ENCODE measurements at places on chromosomes 13 and 19.
A peak's percentile ranks its signal among the peaks of the same experiment; 100 is the strongest.

- no peak for DNase-seq
These were observed 24.1 kb upstream of the CASP14 start for GRCh38 chr19:15025217-15025616.

DNA sequence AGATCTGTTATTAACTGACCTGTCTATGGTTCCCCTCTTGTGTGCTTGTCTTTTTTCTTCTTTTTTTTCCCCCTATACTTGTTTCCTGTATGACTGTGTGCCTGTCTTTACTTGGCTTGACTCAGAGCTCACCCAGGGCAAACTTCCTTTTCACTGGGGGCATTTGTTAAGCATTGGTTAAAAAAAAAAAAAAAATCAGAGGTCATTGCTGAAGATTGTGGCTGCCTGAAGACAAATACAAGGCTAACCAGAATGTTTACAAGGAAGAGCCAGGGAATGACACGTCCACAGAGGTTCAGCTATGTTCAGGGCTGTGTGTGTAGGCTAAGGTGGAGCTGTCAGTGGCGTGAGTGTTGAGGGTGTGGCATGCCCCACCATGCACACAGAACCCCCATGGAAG lies 47.1 kb downstream of the LNX2 start:
- DNase-seq, result peak; percentile 69

DNA sequence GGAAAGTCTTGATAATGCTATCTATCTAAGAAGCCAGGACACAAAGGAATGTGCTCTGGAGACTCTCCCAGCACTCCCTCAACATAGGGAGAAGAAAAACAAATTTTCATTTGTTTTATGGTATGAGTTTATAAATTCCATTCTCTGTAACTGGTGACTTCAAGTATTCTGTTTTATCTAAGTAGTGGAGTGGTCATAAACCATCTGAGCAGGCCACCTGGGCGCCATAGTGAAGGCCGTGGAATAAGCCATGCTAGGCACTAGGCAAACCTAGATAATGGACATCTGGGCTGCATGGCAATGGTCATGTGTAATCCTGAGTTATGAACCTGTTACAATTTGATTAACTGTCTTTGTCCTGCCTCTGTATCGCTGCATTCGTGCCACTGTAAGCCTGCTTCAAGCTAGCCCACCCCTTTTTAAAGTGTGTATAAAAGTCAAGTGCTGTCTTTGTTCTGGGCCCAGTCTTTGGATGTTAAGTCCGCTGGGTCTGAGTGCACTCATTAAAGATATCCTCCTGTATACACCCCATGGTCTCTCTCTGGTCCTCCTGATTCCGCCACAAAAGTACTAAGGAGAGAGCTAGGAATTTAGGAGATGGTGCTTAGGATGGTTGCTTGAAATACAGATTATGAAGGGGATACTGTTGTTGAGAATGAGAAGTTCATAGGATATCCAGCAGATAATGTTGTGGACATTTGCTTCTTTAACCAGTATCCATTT lies 13.2 kb downstream of the GTF2F2 start:
- DNase-seq, result no peak

GRCh38 chr13:60019119-60019993 lies 144.4 kb downstream of the DIAPH3 start:
- no peak for DNase-seq

- no peak for DNase-seq
These were observed 52.2 kb downstream of the AP1M1 start for GRCh38 chr19:16249826-16250404.

GRCh38 chr13:97310809-97311436 lies 88.8 kb downstream of the MBNL2 start:
- DNase-seq, result no peak

GRCh38 chr13:41577436-41577835 lies 120.1 kb downstream of the RGCC start:
- DNase-seq, result no peak

Measured in HCEC 1CT (cell line).